Thymus (tissue), 14 donors: ENCODE measurements at places on chromosomes 3 and 15.
A peak's percentile ranks its signal among the peaks of the same experiment; 100 is the strongest.

GRCh38 chr15:31471731-31472430, 145.2 kb downstream of the KLF13 start:
- no peak for DNase-seq

GRCh38 chr3:196073255-196073753, 8.6 kb downstream of the TFRC start:
- DNase-seq = peak; percentile 70

- no peak for DNase-seq
Measured at GRCh38 chr3:73894474-73895213, 269.9 kb upstream of the PDZRN3 start.

DNA sequence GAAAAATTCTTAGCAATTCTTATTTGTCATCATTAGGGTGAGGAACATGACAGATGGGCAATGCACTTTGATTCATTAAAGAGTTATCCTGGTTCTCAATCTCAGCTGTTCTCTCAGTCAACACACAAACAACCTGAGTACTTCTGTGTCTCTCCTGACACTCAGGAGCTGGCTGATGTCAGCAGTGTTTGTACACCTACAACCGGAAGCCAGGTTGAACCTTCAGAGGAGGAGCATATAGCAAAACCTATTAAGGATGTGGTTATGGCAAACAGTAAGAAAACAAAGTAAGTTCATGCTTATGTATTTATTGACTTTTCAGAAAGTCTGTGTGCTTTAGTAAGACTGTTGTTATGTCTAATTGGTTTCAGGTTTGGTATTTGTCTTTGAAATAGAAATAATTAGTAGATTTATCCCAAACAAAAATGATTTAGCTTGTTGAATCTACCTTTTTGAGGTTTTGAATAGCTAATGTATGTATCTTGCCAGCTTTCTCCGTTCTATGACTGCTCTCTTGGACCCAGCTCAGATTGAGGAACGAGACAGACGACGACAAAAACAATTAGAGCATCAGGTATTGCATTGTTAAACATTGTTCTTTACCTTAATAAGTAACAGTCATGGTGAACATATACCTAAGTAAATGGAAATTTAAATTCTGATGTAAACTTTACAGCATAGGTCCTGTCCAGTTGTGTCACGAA, 36.6 kb downstream of the CCDC66 start:
- DNase-seq = peak; percentile 73

DNA sequence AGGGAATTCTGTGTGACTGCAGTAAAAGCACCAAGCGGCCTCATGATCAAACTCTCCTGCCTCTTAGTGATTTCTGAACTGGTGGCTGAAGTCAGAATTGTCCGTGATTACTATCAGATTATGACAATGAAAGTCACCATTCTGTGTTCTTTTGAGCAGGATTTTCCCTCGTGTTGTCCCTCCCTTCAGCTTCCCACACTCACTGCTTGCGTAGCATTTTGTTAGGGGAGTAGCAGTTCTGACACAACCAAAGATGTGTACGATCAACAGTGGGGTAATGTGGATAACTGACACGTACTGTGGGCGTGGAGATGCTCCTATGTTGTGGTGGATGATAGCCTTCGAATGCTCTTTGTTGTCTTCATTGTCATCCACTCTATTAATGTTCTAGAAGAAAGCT, 67.8 kb upstream of the ICE2 start:
- no peak for DNase-seq

GRCh38 chr3:158233791-158234190, 123.9 kb downstream of the RSRC1 start:
- no peak for DNase-seq

DNA sequence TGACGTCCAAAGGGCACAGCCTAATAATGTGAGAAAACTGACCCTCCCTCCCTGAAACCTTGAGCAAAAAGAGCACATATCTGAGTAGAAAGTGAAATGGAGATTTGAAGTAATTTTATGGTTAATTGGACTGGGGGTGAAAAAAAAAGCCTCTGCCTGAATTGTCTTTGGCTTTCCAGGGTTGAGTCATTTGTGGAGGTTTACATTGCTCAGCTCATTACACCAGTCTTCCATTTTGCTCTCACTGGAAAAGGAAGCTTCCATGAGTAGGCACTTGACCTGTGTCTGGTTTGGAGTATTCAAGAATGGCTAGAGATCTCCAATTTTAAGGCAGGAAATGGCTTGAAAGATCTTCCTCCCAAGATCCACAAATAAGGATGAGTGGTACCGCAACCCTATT, 273.9 kb downstream of the PDCD6IP start:
- no peak for DNase-seq

DNA sequence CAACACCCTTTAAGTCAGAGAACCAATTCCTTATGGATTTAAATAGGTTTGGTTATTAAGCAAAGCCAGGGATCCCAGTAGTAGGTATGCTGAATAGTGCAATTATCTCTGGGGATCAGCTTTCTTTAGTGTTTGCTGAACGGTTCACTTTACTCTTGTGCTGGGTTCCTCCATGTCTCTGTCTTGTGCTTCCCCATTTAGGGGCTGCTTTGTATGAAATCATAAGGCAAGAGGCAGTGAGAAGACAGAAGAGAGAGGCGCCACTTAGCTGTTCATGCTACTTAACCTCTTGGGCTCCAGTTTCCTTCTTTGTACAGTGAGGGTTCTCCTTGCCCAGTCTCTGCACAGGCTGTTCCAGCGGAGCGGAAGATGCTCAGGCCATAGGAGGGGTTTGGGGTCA, 3.5 kb downstream of the ST6GAL1 start:
- no peak for DNase-seq

DNA sequence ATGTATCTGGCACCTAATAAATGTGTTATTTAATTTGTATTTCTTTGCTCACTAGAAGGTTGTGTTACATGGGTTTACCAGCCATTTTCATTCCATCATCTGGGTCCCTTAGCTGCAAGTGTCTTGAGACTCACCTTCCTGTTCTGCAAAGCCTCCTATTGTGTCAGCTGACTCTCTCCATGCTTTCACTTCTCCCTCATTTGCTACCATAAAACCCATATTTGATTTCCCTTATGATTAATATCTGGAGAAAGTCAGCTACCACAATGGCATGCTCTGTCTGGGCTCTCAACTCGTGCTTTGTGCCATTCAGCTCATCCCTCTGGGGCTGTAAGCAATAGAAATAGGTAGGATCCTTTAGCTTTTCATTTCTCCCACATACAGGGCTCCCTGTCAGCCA, 79.5 kb upstream of the EIF1B start:
- no peak for DNase-seq

DNA sequence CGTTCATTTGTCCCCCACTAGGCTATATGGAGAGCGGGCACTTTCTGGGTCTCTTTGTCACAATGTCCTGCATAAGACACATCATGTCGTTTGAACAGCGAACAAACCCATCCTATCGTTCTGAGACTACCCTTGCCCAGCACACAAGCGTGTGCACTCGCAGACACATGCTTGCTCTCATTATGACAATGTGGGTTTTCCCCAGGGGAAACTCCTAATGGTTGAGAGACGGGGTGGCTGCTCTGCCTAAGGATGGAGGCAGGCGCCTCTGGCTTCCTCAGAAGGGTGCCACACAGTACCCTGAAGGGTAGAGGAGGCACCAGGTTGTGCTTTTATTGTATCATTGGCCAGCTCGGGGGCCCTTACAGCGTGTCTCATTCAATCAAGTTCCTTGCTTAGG, 51.0 kb upstream of the MYZAP start:
- DNase-seq = no peak

DNA sequence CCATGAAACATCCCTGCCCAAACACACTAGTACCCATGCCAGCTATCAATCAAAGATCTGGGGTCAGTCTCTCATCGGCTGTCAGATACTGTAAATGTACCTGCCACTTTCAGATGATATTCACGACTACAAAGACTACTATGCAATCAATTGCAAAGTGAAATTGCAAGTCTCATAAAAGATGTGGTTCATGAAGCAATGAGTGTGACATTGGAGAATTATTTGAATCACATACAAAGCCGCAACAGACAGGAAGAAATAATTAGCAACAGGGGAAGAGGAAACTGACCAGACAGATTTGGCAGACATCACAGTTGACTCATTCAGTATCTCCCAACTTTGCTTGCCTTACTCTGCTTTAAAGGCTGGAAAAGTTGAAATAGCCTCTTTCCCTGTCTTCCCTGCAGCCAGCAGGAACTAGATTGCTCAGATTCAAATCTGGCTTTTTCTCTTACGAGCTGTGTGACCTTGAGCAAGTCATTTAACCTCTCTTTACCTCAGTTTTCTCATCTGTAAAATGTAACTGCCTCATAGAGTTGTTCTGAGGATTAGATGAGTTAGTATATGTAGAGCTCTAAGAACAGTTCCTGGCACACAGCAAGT, 95.7 kb upstream of the C3orf80 start:
- no peak for DNase-seq

DNA sequence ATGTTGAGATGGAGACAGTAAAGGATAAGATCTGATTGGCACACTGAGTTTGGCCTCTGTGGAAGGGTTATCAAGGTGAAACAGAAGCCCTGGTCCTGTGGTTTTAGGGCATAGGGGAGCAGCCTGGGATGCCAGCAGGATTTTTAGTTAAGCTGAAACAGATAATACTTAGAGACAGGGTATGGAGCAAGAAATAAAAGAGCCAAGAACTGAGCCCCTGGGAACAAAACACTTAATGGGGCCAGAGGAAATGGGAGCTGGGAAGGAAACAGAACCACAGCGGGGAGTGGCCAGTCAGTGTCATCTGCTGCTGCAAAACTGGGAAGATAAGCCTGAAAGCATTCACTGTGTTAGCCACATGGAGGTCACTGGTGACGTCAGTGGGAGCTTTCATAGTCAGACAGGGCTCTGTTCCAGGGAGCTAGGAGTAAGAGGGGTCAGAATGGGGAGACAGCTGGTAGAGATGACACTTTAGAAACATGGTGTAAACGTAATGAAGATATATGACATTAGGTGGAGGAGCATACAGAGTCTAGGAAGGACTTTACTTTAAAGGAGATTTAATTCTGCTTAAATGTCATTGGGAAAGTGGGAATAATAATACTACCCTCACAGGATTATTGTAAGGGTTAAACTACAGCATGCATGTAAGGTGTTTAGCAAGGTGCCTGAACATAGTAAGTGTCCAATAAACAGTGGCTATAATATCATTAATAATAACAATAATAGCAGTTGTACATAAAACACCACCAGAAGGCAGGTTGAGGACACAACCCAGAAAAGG, 172.7 kb upstream of the CTNNB1 start:
- no peak for DNase-seq

- DNase-seq = no peak
Measured at GRCh38 chr3:141955175-141955574, 78.7 kb downstream of the ATP1B3 start.

DNA sequence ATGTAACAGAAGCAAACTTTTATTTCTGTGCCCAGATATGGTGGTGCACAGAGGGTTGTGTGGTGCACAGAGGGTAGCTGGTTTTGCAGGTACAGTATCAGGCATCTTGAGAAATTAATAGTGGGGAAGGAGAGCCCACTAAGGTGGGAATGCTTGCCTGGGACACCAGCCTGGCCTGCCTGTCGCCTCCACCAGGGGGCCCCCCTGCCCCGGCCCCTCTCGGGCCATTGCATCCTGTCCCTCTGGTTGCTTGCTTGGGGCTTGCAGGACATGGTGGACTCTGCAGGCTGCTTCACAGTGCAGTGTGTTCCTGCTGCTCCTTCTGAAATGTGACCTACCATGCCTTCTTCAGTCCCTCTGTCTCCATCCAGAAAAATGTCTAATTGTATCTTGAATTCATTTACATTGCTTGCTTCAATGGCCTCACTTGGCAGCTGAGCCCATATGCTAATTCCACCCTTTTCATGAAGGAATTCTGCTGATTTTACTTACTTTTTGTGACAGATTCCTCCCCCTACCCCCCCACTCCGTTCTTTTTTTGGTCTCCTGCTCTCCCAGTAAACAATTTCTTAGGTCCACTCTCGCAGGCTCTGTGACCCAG, 73.6 kb downstream of the EEFSEC start:
- no peak for DNase-seq

DNA sequence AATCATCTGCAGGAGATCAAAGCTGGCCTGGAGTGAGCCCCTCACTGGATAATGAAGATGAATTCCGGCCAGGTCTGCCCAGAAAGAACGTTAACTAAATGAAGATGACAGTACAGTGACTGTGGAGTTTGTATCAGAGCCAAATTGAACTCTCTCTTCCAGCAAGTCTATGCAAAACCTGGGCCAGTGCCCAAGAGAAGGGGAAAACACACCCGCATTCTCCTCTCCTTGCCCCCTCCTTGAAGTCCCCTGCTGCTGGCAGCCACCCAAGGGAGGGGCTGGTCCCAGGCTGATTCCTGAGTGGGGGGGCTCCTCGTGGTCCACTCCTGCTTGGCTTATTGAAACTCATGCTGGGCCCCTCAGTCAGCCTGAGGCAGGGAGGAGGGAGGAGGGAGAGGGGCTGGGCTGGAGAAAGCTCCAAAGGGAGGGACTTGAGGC, 155.7 kb downstream of the RAB11A start:
- DNase-seq = no peak

GRCh38 chr3:172217877-172218276, 178.5 kb downstream of the FNDC3B start:
- no peak for DNase-seq

DNA sequence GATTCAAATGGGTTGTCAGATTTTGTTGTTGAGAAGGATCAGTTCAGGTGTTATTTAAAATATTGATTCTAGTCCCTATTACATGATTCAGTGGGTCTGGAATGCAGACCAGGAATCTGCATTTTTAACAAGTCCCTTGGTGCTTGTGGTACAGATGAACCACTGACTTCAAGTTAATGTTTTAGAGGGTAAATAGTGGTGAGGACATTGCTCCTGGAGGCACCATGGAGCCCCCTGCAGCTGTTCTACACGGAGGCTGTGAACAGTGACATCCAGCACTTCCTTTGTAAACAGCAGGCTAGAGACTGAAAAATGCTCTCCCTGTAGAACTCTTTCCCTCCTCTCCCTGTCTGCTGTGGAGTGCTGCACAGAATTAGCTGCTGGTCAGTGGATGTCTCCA, 4.8 kb upstream of the FSIP1 start:
- DNase-seq = peak; percentile 4

DNA sequence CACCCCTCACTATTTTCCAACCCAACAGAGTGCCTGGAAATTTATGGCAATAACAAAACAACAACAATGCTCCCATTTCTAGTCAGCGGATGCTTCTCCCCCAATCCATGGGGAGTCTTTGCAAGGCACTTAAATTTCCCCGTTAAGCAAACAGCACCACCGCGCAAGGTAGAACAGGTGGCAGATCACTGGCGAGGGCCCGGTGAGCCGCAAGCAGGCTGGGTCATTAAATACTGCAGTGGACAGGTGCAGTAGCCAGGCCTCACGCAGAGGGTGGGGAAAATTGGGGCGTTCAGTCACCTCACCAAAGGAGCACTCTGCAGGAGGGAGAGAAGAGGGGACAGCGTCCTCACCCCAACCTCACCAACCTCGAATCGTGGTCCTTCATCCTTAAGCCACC, 147.5 kb downstream of the NTRK3 start:
- DNase-seq = no peak

- DNase-seq = no peak
Measured at GRCh38 chr15:77609558-77609957, 23.2 kb downstream of the LINGO1 start.

DNA sequence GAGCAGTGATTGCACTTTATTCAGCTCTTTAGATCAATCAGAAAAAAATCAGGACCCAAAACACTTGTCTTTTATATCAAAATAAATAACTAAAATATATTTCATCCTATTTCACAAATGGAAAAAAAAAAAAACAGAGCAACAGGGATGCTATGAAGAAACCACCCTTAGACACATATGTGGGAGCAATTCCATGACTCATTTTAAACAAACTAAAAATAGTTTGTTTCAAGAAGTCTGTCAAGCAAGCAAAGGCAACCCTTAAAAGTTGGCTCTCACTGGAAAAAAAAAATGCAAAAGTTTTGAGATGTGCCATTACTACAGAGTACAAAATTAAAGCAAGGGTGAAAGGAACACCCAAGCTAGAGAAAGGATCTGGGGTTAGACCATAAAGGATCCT, 5.7 kb downstream of the ATP13A3 start:
- DNase-seq = no peak
